Nasal cavity respiratory epithelium epithelial cell of viscerocranial mucosa (primary cell): ENCODE measurements at places on chromosomes 16 and 17. TPM values are rescaled to one million over a fixed set of nuclear protein-coding genes. Genes with fewer than 3 reads are reported as not detected.

Gene ACSF2
- total RNA-seq = 14.4 and 37.2 TPM in 2 replicates

Gene ATAD5
- total RNA-seq = 0.34 and 0.64 TPM in 2 replicates

Gene SLC38A8
- 0.34 TPM in 1 of 2 replicates, not detected in the other for total RNA-seq

Gene APOBR
- 0.07 TPM in 1 of 2 replicates, not detected in the other for total RNA-seq

Gene PNPO
- 36.2 and 41.0 TPM in 2 replicates for total RNA-seq

Gene IRX3
- 2.1 and 4.1 TPM in 2 replicates for total RNA-seq

Gene ODAD4
- total RNA-seq = under 0.01 and 0.07 TPM in 2 replicates

Gene MEIOB
- total RNA-seq = 0.07 TPM in 1 of 2 replicates, not detected in the other

Gene TBX2
- total RNA-seq = not detected in 2 replicates

Gene RHBDL1
- 4.7 and 6.2 TPM in 2 replicates for total RNA-seq

Gene NPIPB9
- total RNA-seq = 0.68 and 3.1 TPM in 2 replicates

Gene VTN
- total RNA-seq = not detected in 2 replicates

Gene KRT25
- not detected in 2 replicates for total RNA-seq

Gene CALCOCO2
- total RNA-seq = 39.3 and 85.4 TPM in 2 replicates

Gene MT4
- total RNA-seq = not detected in 2 replicates

Gene C16orf92
- not detected in 2 replicates for total RNA-seq

Gene HBA2
- not detected in 2 replicates for total RNA-seq

Gene CCDC154
- total RNA-seq = under 0.01 and 0.57 TPM in 2 replicates

Gene SOX15
- 38.7 and 54.0 TPM in 2 replicates for total RNA-seq

Gene CLTC
- 348 and 424 TPM in 2 replicates for total RNA-seq
